ENCODE measurements at places on chromosomes 3 and 15. TPM values are rescaled to one million over a fixed set of nuclear protein-coding genes. Genes with fewer than 3 reads are reported as not detected.

DNA sequence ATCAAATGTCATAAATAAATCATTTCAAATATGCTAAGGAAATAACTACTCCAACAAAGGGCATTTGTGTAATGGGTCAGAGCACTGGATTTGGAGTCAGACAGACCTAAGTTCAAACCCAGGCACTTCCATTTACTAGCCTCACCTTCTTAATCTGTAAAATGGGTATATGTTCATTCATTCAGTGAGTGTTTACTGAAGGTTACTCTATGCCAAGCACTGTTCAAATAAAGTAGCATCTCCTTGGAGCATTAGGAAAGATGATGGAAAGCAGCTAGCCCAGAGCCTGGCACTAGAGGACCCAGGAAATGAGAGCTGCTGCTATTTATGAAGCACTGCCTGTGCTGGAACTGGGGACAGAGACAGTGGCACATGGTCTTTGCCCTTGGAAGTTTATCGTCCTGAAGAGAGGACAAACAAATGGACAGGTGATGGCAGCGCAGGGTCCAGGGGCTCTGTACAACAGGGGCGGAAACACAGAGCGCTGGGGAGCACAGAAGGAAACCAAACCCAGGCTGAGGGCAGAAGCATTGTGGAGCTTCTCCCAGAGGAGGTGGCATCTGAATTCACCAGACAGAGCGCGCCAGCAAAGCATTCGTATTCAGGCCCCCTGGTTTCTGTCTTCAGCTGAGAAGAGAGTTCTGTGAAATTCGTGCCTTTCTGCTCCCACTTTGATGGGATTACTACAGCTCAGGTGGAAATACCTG, 19.0 kb downstream of the TM4SF4 start:
- DNase-seq: no peak

- DNase-seq: peak; percentile 84
Observed at GRCh38 chr3:47324278-47324865, 41.6 kb downstream of the KLHL18 start.

CDHR4 gene
- total RNA-seq: not detected

CPEB1 gene
- not detected for total RNA-seq

- DNase-seq: no peak
Observed at GRCh38 chr15:57025264-57025926, 107.0 kb downstream of the TCF12 start.

- peak; percentile 82 for DNase-seq
Observed at GRCh38 chr3:24264748-24265158, 229.9 kb downstream of the THRB start.

DNA sequence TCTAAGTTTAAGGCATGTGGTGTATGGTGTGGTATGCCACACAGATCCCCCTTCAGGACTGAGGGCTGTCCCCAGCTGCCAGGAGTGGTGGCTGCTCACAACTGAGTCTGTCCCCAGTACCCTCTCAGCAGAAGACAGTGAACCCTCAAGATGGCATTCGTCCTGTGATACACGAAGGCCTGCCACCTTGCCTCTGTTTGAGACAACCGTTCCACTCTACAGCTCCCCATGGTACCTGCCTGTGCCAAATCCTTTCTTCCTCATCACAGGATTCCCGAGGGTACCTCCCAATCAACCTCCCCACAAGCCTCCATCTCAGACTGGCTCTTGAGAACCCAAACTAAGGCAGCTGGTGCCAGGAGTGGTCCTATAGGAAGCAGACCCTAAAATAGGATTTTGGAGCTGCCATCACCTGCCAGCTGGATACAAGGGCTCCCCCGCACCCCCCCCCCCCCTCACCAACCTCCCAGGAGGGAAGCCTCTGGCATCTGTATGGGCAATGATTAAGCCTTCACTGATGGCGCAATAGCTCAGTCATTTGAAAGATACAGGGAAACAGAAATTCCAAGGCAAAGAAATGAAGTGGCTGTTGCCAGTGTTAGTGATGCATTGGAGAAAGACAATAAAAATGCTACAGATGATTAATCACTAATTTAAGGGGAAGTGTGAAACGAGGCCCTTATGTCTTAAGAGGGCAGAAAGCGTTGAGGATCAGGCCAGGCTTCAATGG, 230.0 kb upstream of the LYSMD4 start:
- no peak for DNase-seq

ERICH6 gene
- not detected for total RNA-seq

SERPINI2 gene
- not detected for total RNA-seq

GRCh38 chr15:68281008-68281407, 3.5 kb downstream of the FEM1B start:
- DNase-seq: no peak

DNA sequence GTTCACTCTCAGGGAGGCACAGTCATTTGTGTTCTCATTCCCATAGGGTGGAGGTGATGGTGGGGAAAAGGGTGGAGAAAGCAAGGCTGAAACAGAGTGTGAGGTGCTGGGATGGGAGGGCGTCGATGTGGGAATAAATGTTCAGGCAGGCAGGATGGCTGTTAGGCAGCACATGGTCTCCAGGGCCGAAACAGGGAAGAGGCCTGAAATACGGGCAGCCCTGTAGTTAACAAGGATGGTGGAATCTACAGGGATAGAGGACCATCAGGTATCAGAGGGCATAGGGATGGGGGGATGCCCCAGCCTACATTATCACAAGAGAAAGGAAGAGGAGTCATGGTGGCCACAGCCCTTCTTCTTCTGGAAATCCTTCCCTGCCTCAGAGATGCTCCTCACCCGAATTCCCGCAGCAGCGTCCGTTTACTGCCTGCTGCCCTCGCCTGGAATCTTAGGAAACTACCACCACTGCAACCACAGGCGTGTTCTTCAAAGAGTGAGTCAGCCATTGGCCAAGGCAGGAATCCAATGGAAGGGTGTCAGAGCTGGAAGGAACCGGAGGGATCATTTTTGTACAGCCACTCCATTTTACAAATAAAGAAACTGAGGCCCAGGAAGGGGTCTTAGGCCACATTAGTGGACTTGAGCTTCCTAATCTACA, 49.7 kb upstream of the POMGNT2 start:
- DNase-seq: no peak

DNA sequence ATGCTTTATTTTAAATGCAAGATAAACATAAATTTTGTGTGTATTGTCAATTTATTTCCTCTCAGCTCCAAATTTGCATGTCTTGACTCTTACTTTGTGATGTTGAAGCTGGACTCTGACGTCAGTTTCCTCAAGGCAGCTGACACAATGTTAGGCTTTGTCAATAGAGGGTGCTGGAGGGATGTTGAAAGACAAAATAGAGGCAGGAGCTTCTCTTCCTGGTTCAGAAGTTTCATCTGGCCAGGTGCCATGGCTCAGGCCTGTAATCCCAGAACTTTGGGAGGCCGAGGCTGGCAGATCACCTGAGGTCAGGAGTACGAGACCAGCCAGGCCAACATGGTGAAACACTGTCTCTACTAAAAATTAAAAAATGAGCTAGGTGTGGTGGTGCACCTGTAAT, 408.6 kb downstream of the GBE1 start:
- peak; percentile 67 for DNase-seq

- peak; percentile 69 for DNase-seq
Observed at GRCh38 chr15:22933641-22934061, 46.5 kb downstream of the CYFIP1 start.

DNA sequence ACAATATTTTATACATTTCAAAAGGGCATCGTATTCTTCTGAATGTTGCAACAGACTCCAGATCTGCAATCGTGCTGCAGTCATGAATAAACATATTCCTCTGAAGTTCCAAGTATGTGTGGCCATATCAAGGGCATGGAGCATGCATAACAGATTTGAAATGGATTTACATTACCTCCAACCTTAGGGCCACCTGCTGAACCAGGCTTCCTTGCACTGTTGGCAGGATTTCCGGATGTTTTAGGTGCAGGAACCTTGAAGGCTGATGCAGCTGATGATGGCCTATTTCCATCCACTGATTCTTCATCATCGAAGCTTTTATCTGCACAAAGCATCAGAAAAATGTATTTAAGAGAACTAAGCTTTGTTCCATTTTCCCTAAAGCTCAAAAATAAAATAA, 73.5 kb downstream of the CLASP2 start:
- no peak for DNase-seq

DNA sequence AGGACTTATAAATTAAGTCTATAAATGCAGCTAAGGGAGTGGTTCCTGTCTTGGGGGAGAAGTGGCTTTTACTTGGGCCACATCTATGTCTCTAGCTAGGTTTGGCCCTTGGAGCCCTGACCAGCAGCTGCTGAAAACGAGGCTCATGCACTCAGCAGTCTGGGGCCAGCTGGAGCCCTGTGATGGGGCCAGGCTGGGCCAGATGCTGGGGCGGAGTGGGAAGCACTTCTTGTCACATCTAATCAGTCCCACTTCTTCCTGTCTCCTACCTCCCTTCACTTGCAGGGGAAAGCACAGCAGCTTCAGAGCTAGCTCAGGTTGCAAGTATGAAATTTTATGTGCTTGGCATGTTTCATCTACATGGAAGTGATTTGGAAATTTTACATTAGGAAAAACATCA, 209.9 kb upstream of the ROPN1 start:
- no peak for DNase-seq

DNA sequence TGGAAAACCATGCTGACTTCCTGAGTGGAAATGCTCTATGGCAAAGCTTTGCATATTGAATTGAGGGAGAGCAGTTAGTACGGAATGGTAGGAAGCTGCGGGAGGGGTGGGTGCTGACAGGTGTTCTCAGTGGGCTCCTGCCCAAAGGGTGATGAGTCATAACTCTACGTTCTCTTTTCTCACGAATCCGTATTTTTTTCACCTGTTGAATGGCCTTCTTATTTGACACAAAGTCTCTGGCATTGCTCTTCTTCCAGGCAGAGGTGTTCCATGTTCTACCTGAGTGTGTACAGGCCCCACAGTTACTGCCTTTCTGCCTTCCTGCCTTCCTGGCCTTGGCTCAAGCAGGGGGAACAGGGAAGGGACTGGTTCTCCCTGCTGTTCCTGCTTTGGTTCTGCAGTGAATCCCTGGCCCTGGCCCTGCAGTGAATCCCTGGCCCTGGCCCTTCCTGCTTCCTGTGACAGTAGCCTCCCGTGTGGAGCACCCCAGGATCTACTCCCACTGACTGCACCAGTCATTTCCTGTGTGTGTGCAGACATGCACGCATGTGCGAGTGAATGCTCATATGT, 31.9 kb downstream of the TRAK1 start:
- DNase-seq: no peak

All from Karpas-422 (cell line).